Occipital lobe (tissue), 3 donors: ENCODE measurements at places on chromosomes 3 and 15. TPM values are rescaled to one million over a fixed set of nuclear protein-coding genes. Genes with fewer than 3 reads are reported as not detected.

RSRC1 gene
- total RNA-seq = 47.6 TPM

ROPN1B gene
- 0.31 TPM for total RNA-seq

ZNF502 gene
- 15.0 TPM for total RNA-seq

- no peak for DNase-seq
Measured at GRCh38 chr15:88995449-88995848, 82.3 kb upstream of the MFGE8 start.

- no peak for DNase-seq
Measured at GRCh38 chr3:150165396-150166094, 194.8 kb upstream of the PFN2 start.

GRCh38 chr3:16570113-16570512, 35.1 kb downstream of the DAZL start:
- DNase-seq = no peak

- no peak for DNase-seq
Measured at GRCh38 chr15:45660231-45660979, 25.6 kb downstream of the SQOR start.

- no peak for DNase-seq
Measured at GRCh38 chr15:62497356-62497755, 332.3 kb upstream of the C2CD4B start.

GRCh38 chr3:37544869-37545352, 316.8 kb upstream of the CTDSPL start:
- no peak for DNase-seq

DNA sequence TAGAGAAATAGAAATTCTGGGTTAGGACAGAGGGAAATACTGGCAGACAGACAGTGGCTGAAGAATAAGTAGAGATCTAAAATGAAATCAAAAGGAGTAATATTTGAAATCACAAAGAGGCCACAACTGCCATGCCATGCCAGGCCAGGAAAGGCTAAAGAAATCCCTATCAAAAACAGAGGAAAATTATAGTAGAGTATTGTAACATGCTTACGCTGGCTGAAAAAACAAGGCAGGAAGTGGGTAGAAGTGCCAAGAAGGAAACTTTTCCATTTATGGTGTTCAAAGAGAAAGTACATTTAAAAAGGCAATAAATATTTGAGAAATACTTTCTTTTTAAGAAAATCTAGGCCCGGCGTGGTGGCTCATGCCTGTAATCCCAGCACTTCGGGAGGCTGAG, 415.7 kb downstream of the PLCL2 start:
- DNase-seq = no peak

DNA sequence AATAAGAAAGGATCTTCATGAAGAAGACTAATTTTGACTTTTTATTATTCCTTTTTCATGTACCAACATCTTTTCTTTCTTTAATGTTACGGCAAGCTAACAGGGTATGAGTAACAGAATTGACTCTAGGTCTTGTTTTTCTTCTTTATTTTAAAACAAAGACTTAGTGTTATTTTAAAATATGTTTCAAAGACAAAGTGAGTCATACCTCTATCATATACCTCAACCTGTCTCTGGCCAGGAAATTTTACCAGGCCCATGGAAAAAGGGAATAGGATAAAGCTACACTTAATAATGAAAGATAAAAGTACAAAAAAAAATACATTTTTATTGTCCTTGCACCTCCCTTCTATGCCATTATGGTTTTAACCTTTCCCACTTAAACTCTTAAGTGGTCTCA, 57.4 kb downstream of the ZNF148 start:
- DNase-seq = no peak
